ENCODE measurements at places on chromosomes 3 and 15. TPM values are rescaled to one million over a fixed set of nuclear protein-coding genes. Genes with fewer than 3 reads are reported as not detected.

The ACAP2 gene
- total RNA-seq: 17.6 TPM

DNA sequence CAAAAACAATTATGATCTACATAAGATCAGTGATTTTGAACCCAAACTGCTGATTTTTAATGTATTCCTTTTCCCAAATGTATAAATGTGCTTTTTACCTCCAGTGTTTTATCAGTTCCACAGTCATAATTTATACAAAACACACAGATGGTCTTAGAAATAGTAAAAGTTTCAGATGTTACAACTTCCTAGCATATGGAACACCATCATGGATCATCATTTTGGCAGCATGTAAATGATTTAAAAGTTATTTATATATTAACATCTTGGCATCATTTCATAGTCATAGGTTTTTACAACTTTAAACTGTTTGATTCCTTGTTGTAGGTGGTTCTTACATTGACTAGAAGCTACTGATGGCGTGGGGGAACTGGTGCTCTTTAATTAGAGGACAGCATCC lies 1025.3 kb downstream of the ROBO1 start:
- no peaks in the 10 kb centered on the region for H3K36me3 ChIP-seq
- no peak overlapping the region for H3K27ac ChIP-seq
- DNase-seq: no peak
- H3K4me1 ChIP-seq: no peaks in the 10 kb centered on the region
- H3K27me3 ChIP-seq: no peaks in the 10 kb centered on the region

DNA sequence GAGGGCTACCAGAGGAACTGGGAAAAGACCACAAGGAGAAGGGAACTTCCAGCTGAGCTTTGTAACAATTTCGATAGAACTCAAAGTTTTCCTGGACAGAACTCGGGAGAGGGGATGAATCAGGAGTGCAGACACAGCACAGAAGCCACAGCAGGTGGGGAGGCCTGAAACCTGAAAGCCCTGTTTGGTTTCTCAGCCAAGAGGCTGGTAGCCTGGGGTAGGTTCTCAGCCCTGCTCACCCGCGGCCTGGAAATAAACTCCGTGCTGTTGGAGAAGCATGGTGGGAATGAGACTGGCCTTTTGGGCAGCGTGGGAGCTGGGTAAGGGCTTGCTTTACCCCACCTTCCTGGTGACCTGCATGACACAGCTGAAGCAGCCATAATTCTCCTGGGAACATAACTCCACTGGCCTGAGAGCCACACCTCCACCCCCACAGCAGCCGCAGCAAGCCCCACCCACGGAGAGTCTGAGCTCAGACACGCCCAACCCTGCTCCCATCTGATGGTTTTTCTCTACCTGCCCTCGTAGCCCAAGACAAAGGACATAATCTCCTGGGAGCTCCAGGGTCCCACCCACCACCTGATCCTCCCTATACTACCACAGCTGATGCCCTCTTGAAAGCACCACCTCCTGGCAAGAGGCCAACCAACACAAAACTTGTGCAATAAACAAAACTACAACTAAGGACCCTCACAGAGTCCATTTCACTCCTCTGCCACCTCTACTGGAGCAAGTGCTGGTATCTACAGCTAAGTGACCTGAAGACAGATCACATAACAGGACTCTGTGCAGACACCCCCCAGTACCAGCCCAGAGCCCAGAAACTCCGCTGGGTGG lies 52.5 kb upstream of the CHRM5 start:
- no peak overlapping the region for H3K4me3 ChIP-seq
- no peaks in the 10 kb centered on the region for H3K27me3 ChIP-seq
- no peak overlapping the region for H3K27ac ChIP-seq

- H3K4me3 ChIP-seq: no peak overlapping the region
- no peaks in the 10 kb centered on the region for H3K36me3 ChIP-seq
- H3K4me1 ChIP-seq: no peaks in the 10 kb centered on the region
- H3K27ac ChIP-seq: no peak overlapping the region
Observed at GRCh38 chr3:157922614-157923013, 183.6 kb downstream of the SHOX2 start.

GRCh38 chr3:132001999-132002398 lies 32.8 kb downstream of the CPNE4 start:
- H3K27me3 ChIP-seq: no peaks in the 10 kb centered on the region
- H3K36me3 ChIP-seq: no peaks in the 10 kb centered on the region
- DNase-seq: no peak
- no peak overlapping the region for H3K27ac ChIP-seq
- H3K4me1 ChIP-seq: no peaks in the 10 kb centered on the region
- H3K4me3 ChIP-seq: no peak overlapping the region

The SLC7A14 gene
- total RNA-seq: 0.16 TPM

The SNX22 gene
- total RNA-seq: 0.51 TPM

- no peak for DNase-seq
- H3K4me1 ChIP-seq: no peaks in the 10 kb centered on the region
- no peak overlapping the region for H3K4me3 ChIP-seq
- no peaks in the 10 kb centered on the region for H3K27me3 ChIP-seq
- H3K36me3 ChIP-seq: no peaks in the 10 kb centered on the region
- no peak overlapping the region for H3K27ac ChIP-seq
Observed at GRCh38 chr15:36773698-36774097, 194.3 kb downstream of the CDIN1 start.

The COL6A5 gene
- total RNA-seq: not detected

The IGF2BP2 gene
- 6.3 TPM for total RNA-seq

The VPS13C gene
- 40.4 TPM for total RNA-seq

GRCh38 chr3:114299421-114299820 lies 5.6 kb downstream of the TIGIT start:
- no peaks in the 10 kb centered on the region for H3K4me1 ChIP-seq
- no peak overlapping the region for H3K4me3 ChIP-seq
- H3K27me3 ChIP-seq: no peaks in the 10 kb centered on the region
- no peak for DNase-seq
- H3K36me3 ChIP-seq: no peaks in the 10 kb centered on the region
- H3K27ac ChIP-seq: no peak overlapping the region

- no peaks in the 10 kb centered on the region for H3K36me3 ChIP-seq
- no peak overlapping the region for H3K27ac ChIP-seq
- no peaks in the 10 kb centered on the region for H3K27me3 ChIP-seq
- H3K4me1 ChIP-seq: no peaks in the 10 kb centered on the region
Observed at GRCh38 chr3:58973796-58974195, 76.0 kb downstream of the CFAP20DC start.

DNA sequence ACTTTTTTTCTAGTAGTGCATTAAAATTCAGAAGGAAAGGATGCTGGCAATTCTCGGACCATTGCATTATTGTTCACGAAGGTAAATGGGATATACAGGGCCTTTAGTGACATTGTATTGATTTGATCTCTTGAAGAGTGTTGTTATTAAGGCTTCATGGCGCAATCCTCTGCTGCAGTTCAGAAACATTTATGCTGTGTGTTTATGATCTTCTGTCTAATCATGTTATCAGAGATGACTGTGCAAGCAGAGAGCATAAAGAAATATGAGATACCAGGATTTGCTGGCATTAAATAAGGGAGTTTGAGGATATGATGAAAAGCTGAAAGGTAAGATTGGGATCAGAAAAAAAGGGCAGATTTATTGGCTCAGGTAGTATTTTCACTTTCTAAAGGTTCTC lies 180.6 kb downstream of the EPHA6 start:
- no peaks in the 10 kb centered on the region for H3K4me1 ChIP-seq
- H3K27ac ChIP-seq: no peak overlapping the region
- no peaks in the 10 kb centered on the region for H3K36me3 ChIP-seq
- DNase-seq: no peak

DNA sequence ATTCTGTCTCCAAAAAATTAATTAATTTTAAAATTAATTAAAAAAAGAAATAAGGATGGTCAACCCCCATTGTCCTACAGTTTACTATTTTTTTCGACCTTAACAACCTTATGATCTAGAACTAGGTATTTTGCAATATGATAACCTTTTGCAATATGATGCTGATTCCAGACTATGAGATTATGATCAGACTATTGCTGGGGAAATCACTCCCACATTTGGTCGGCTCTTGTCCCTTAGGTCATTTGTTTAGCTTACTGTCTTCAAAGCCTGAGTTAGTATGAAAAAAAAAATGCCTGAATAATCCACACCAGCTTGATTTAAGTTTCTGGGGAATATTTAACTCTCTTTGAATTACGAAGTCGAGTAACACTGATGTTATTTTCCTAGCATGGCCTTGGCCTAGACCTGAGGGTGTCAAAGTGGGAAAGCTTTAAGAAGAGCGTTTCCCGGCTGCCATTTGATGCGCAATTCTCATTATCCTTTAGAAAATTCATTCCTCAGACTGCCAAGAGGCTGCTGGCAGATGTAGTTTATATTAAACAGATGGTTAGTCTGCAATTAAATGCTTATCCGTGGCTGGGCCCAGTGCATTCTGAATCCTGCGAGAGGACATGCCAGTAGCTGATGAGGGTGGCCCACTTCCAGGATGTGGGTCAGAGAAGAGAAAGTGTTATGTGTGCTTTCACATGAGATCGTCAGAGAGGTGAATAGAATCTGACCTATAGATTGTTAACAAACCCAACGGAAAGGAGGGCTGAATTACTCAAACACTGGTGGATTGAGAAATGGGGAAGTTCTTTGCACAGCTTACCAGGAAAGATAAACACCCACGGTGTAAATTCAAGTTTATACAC lies 496.0 kb upstream of the THBS1 start:
- no peak overlapping the region for H3K4me3 ChIP-seq
- H3K4me1 ChIP-seq: no peaks in the 10 kb centered on the region
- DNase-seq: no peak
- H3K27me3 ChIP-seq: no peaks in the 10 kb centered on the region
- H3K27ac ChIP-seq: no peak overlapping the region

DNA sequence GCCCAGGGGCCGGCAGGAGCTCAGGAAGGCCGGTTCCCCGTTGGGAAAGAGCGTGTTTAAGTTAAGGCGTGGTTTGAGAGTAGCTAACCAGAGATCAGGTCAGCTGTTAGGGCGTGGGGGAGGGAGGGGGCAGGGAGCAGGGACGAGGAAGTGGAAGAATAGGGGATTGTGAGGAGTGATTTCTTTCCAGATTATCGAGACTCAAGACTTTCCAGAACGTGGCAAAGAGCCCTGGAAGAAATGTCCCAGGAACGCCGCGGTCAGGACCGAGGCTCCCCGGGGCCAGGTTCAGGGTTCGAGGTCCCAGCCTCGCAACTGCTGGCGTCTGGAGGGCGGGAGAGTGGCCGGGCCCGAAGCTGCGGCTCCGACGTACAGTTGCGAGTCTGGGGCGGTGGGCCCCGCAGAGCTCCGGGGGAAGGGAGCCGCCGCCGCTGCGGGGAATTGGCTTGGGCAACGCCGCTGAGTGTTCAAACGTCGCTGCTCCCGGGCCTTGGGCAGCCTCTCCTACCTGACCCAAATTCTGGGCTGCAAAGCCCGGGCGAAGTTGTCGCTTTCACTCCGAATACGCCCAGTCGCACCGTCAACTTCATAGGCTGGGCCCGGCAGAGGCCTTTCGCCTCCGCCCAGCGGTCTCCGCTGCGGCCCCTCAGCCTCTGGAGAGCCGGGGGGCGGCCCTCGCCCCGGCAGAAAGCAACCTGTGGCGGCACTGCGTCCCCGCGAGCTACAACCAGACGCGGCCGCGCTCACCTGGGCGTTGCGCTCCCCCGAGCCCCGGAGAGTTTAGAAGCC lies 9.5 kb downstream of the ISL2 start:
- H3K27ac ChIP-seq: no peak overlapping the region
- H3K27me3 ChIP-seq: peaks cover 9% of the 10 kb centered on the region
- H3K4me3 ChIP-seq: peak overlapping the region; percentile 34

DNA sequence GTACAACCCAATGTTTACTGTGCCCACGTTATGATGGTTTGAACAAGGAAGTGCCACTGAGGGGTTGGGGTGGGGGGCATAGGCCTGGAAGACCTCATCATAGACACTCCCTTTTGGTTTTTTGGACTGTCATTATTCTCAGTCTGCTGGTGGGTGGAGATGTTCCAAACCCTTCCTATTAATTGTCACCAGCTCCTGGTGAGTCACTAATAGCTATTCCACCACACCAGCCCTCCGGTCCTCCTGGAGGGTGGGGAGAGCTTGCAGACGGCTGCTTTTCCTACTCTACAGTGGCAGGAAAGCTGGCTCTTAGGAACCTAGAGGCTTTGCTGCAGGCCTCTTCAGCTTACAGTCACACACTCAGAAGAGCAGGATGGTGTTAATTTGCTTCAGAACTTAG lies 9.0 kb upstream of the COPG1 start:
- H3K36me3 ChIP-seq: no peaks in the 10 kb centered on the region
- no peak for DNase-seq
- H3K27ac ChIP-seq: no peak overlapping the region
- no peaks in the 10 kb centered on the region for H3K4me1 ChIP-seq

DNA sequence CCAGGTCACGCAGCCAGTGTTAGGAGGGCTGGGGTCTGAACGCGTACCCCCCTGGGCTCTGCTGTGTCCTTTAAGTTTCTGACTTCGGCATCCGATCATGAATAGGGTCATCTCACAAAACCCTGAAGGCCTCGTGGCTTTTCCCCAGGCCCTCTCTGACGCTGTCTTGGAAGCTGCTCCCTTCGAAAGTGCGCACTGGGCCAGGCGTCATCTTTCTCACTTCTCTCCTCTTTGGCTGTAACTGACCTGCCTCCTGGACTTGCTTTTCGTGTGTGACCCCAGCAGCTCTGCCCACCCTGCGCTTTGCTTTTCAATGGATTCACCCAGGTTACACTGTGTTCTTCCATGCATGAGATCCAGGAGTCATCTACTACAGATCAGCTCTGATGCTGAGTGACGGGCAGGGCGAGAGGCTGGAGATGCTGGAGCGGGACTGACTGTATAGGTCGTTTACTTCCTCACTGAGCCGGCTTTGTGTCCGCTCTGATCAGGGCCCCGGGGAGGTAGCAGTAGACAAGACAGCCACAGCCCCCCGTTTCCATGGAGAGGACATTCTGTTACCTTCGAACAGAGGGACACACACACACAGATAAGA lies 45.0 kb upstream of the PCSK6 start:
- no peaks in the 10 kb centered on the region for H3K4me1 ChIP-seq
- H3K36me3 ChIP-seq: no peaks in the 10 kb centered on the region
- no peak overlapping the region for H3K4me3 ChIP-seq
- no peaks in the 10 kb centered on the region for H3K27me3 ChIP-seq
- DNase-seq: no peak

- no peak overlapping the region for H3K27ac ChIP-seq
- H3K36me3 ChIP-seq: peaks cover 7% of the 10 kb centered on the region
- no peaks in the 10 kb centered on the region for H3K27me3 ChIP-seq
- H3K4me3 ChIP-seq: no peak overlapping the region
Observed at GRCh38 chr15:66306381-66306780, 13.0 kb downstream of the DIS3L start.

The CRELD1 gene
- 12.0 TPM for total RNA-seq

Data from pancreas (tissue), 10 donors.